Left cardiac atrium (tissue), 4 donors: ENCODE measurements at places on chromosomes 1 and 21. TPM values are rescaled to one million over a fixed set of nuclear protein-coding genes. Genes with fewer than 3 reads are reported as not detected.

Gene FAM177B
- not detected for total RNA-seq

Gene LCE1D
- total RNA-seq: not detected

Gene SRSF11
- 68.5 TPM for total RNA-seq

Gene CAPN9
- total RNA-seq: 0.18 TPM

Gene RCSD1
- 38.7 TPM for total RNA-seq
